ENCODE measurements at places on chromosomes 13 and 19.

DNA sequence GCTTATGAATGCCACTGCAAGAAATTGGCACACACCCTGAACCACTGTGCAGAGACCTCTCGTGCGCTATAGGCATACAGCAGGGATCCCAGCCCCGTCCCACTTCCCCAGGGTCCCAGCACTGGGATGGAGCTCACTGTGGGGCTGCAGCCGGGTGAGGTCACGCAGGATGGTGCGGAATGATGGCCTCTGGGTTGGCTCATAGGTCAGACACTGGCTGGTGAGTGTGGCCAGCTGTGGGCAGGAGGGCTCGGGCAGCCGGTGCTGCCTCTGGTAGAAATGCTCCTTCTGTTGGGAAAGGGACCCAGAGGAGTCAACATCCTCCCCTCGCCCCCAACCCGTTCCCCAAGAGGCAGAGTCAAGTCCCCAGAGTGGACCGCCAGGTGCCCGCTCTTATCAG is 17.0 kb upstream of the ICAM3 start:
- DNase-seq = no peak

DNA sequence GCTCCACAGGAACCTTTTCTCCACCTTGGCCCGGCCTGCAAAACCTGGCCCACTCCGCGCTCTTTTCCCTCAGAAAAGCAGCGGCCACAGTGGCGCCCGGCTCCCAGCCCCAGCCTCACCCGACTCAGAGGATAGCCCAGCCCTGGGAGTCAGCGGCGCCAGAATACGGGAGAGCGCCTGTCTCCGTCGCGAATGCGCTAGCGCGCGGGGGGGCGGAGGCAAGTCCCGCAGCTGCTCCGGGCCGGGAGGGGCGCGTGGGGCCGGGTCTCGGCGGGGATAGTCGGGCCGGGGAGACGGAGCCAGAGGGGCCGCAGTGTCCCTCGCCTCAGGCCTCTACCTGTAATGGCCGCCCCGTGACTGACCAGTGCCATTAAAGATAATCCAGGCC is at the start of gene ZFP30:
Gene ZFP30, minus strand, starts transcription at position 165 of the 388 bp plus-strand sequence. CDS start 7,643 bp downstream, outside the sequence.
- peak; percentile 83 for DNase-seq

DNA sequence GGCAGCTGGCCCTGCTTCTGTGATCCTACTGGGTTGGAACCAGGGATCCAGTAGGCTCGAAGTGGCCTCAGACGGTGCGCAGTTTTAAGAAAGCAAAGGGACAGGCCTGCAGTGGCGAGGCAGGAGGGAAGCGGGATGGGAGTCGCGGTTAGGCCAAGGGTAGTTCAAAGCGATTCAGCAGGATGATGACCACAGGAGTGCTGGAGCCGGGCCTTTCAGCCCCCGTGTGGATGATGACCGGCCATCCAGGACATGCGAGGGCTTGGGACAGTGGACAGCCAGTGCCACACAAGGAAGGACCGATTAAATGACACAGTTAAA is 854 bp downstream of the RNASEH2B start:
- no peak for DNase-seq

GRCh38 chr19:44603201-44603945 is 10.0 kb upstream of the IGSF23 start:
- no peak for DNase-seq

DNA sequence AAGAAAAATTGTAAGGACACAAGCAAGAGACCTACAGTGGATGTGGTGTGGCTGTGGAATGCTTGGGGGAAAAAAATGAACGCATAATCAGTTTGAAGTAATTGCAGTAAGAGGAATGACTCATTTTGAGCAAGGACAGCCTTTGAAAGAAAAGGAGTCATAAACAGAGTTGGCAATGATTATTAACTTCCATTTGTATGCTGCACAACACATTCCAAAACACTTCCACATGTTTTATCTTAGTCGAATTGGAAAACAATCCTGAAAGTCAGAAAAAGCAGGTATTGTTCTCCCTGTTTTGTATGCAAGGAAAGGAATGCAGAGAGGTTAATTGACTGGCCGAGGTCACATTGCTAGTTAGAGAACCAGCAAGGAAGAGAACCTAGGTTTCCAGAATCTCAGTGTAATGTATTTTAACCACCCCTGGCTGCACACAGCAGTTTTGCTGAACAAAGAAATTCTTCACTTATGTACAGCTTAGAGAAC is 630.0 kb upstream of the MIR17HG start:
- DNase-seq = no peak

GRCh38 chr13:72983085-72983768 is 75.6 kb upstream of the KLF5 start:
- no peak for DNase-seq

- DNase-seq = no peak
Observed at GRCh38 chr13:84121456-84121855, 239.2 kb upstream of the SLITRK1 start.

DNA sequence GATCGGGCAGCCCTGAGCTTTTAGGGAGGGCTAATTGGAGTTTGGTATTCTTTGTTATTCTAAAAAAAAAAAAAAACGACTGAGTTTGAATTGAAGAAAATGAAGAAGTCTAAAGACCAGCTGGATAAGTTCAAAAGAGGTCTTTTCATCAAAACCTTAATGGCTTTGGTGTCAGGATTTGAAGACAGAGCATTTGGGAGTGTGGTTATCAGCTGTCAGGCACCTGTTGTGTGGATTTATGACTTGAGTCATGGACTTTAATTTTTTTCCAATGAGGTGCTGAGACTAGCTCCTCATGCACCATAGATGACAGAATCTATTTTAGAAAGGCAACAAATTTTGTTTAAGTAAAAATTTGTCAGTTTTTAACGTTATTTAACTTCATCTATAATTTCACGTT is 72.5 kb downstream of the FREM2 start:
- no peak for DNase-seq

GRCh38 chr19:58409010-58409790 is 751 bp downstream of the ZNF584 start:
- no peak for DNase-seq

DNA sequence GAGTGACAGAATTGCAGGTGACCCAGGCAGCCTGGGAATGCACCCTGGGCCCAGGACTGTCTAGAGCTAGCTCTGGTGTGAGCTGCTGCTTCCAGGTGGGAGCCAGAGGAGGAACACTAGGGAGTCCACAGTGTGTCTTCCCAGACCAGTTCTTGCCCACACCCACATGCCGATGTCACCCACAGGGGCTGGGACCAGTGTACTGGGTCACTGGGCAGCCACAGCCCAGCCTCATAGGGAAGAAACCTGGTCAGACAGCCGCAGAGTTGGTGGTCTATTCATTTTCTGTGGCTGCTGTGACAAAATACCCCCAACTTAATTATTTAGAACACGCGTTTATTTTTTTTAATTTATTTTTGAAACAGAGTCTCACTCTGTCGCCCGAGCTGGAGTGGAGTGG is 3.1 kb downstream of the RNF225 start:
- DNase-seq = no peak

DNA sequence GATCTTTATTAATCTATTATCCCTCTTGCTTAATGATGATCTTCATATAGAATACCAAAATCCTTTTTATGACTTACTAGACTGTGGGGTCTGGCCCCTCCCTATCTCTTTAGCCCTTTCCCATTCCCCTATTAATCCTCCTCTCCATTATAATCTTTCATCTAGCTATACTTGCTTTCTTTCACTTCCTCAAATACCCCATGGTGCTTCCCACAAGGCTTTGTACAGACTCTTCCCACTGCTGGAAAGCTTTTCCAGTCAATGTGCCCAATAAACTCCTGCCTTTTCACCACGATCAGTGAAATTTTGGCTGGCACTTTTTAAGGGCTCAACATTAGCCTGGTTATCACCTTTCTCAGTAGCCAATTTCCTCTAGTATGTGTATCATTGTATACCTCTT is 3.2 kb upstream of the EBPL start:
- DNase-seq = no peak

DNA sequence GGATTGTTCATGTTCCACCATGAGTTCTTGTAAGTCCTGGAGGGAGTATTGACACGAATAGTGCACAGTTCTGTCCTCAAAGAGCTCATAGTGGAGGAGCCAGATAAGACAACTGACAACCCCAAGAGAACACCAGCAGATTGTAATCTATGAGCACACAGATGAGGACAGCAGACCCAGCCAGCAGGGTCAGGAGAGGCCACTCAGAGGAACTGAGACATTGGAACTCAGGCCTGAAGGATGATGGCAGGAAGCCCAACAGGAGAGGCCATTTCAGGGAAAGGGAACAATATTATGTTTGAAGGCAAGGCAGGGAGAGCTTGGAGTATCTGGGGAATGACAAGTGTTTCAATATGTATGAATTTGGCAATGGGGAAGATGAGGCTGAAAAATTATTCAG is 63.7 kb upstream of the IPO5 start:
- no peak for DNase-seq

DNA sequence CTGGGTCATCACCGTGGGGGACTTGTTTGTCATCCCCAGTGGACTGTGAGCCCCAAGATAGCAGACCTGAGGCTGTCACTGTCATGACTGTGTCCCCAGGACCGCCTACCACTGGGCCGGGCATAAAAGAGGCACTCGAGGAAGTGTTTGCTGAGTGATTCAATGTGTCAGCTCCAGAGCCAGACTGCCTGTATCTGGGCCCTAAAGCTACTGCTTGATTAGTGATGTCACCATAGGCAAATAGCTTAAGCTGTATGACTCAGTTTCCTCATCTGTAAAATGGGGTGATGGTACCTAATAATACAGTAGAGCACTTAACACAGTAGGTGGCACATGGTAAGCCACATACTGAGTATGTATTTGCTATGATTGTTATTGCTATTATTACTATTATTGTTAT is 11.2 kb upstream of the CEACAM19 start:
- DNase-seq = no peak

DNA sequence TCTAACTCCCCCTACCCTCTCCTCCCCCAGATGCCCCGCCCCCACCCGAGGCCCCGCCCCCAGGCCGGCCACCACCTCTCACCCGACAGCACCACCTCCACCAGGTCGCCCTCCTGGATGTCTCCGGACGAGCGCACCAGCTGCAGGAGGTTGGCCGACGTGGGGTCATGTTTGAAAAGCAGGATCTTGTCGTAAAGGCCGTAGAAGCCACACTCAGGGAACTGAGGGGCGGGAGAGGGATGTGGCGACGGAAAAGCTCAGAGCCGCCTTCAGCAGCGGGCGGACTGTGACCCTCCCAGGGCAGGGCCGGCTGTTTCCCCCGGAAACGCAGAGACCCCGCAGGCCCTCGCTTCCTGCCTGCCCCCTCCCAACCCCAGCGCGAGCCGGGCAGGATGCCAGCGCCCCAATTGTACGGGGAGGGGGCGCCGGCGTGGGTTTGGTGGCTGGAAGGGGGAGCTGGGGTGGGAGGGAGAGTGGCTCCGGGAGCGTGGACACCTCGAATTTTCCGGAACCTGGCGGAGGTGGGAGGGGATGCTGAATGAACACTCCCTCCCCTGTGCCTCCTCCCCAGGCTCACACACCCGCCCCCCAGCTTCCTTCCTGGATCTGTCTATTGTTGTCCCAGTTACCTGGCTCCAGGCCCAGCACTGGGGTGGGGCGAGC is 3.0 kb downstream of the PRKD2 start:
- peak; percentile 67 for DNase-seq

- DNase-seq = no peak
Observed at GRCh38 chr19:52660981-52661380, 22.8 kb upstream of the ZNF83 start.

GRCh38 chr19:4671185-4671851 is 1.2 kb upstream of the MYDGF start:
- no peak for DNase-seq

GRCh38 chr19:3821857-3822364 is 35.7 kb upstream of the MATK start:
- peak; percentile 88 for DNase-seq

DNA sequence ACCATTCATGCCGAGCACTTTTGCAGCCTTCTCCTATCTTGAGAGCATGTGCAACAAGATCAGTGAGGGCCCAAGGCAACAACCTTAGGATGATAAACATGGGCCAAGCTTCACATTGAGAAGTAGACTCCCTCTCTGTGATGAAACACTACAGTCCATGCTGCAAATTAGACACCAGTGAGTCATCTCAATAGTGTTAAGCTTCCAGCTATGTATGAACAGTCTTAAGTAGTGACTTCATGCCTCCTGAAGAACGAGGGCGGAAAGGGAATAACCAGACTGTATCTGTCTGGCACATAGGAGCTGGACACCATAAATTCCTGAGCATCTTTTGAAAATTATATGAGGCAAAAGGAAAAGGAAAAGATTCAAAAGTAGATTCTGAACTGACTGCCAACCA is 309.9 kb upstream of the SLITRK1 start:
- no peak for DNase-seq

DNA sequence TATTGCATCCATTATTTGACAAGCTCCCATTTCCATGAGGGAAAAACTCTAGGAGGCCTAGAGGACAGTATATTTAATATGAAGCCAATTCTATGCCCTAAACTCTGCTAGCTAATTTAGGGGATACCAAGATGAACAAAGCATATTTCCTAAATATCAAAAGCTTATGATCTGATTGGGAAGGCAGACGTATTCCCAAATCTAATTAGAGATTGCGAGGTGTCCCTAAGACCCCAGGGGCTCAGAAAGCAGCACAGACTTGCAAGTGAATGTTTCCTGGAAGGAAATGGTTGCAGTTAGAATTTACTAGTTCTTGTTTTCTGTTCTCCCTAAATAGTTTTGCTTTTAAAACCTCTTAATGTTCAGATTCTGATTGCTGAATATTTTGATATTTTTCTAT is 30.7 kb downstream of the NDFIP2 start:
- DNase-seq = no peak

DNA sequence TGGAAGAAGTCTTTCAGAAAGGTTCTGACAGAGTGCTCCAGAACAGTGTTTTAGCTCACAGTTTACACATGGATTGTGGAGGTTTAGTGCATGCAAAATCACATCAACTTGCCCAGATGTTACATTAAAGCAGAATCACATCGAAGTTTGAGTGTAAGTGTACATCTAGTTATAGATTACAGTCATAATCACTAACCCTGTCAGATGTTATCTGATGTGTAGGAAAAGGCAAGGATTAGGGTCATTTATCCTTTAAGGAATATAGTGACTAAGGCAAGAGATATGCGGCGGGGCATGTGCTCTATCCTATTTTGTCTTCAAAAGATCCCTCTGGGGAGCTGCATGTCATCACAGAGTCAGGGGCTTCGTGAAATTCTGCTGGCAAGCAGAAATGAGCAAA is 66.9 kb downstream of the CYSLTR2 start:
- no peak for DNase-seq

DNA sequence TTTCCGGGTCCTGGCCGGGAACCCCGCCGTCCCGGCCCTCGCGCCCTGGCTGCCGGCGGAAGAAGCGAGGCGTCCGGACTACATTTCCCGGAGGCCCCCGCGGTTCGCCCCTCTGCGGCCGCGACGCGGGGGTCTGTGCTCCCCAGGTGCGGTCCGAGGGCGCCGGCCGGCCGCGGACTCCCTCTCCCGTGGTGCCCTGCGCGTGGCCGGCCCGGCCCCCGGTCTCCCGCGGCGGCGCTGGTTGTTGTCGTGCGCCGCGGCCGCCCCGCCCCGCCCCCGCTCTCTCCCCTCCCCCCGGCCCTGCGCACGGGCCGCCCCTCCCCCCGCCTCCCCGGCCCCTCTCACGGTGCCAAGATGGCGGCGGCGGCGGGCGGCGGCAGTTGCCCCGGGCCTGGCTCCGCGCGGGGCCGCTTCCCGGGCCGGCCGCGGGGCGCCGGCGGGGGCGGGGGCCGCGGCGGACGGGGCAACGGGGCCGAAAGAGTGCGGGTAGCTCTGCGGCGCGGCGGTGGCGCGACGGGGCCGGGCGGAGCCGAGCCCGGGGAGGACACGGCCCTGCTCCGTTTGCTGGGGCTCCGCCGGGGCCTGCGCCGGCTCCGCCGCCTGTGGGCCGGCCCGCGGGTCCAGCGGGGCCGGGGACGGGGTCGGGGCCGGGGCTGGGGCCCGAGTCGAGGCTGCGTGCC is at the start of gene KMT2B:
Gene KMT2B, plus strand, starts transcription at position 339 of the 680 bp plus-strand sequence. Its CDS starts 16 bp downstream, at position 355.
- no peak for DNase-seq

All from activated CD4-positive, alpha-beta T cell treated with anti-CD3 and anti-CD28 coated beads, Interleukin-2, amount 50 U/mL, for 16 hours (primary cell).